Stimulated activated naive CD4-positive, alpha-beta T cell treated with Interleukin-2 at 50 U/mL for 16 hours (primary cell): ENCODE measurements at places on chromosomes 7 and 10.
A peak's percentile ranks its signal among the peaks of the same experiment; 100 is the strongest.

- DNase-seq: no peak
Measured at GRCh38 chr10:114810926-114811325, 10.7 kb upstream of the FHIP2A start.

DNA sequence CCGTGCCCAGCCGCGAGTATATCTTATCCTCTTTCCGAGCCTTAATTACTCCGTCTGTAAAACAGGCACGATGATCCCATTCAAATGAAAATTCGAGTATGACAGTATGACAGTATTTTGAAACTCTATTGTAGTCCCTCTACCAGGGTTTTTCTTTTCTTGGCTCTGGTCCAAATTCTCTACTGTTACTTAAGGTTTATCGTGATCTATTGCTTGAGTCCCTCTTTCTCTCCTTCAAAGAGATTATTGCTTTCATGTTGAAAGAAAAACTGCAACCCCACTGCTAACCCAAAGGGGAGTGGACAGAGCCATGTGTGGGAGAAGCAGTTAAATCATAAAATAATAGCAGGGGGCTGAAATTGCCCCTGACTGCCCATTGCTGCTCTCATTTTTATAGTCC, 1156.6 kb upstream of the AUTS2 start:
- DNase-seq: no peak

- DNase-seq: no peak
Measured at GRCh38 chr7:11373546-11374142, 400.0 kb downstream of the PHF14 start.

DNA sequence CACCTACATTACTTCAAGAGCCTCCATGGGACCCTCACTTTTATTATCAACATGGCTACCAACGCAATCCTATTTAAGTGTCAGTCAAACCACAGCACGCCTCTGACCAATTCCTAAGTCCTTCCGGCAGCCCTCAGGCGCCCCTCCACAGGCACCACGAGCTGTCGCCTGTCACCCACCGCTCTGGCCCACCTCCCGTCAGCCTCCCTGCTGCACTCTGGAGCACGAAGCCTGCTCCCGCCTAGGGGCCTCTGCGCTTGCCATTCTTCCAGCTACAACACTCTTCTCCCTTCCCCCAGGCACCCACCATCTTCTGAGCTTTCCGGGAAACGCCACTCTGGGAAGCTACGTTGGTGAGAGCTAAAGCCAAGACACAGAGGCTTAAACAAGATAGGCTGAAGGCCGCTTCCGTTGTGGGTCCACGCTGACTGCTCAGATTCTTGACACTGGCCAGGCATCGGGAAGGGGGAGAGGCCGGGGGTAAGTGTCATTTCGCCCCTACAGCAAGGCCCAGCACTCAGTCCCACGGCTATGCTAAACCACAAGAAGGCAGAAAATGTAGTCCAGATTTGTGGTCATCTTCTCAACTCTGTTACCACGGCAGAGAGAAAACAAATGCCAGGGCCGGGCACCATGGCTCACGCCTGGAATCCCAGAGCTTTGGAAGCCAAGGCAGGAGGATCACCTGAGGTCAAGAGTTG, 56.7 kb downstream of the GNA12 start:
- DNase-seq: no peak

GRCh38 chr7:150986099-150986512, 4.7 kb upstream of the NOS3 start:
- DNase-seq: peak; percentile 52

- no peak for DNase-seq
Measured at GRCh38 chr7:126635545-126635944, 617.2 kb downstream of the GRM8 start.

- DNase-seq: no peak
Measured at GRCh38 chr7:104017001-104017400, 27.5 kb upstream of the RELN start.

- no peak for DNase-seq
Measured at GRCh38 chr10:119431034-119431772, 111.3 kb downstream of the RGS10 start.

GRCh38 chr7:82036146-82036886, 266.5 kb upstream of the HGF start:
- no peak for DNase-seq

- no peak for DNase-seq
Measured at GRCh38 chr10:21173802-21174714, 276.9 kb upstream of the NEBL start.

DNA sequence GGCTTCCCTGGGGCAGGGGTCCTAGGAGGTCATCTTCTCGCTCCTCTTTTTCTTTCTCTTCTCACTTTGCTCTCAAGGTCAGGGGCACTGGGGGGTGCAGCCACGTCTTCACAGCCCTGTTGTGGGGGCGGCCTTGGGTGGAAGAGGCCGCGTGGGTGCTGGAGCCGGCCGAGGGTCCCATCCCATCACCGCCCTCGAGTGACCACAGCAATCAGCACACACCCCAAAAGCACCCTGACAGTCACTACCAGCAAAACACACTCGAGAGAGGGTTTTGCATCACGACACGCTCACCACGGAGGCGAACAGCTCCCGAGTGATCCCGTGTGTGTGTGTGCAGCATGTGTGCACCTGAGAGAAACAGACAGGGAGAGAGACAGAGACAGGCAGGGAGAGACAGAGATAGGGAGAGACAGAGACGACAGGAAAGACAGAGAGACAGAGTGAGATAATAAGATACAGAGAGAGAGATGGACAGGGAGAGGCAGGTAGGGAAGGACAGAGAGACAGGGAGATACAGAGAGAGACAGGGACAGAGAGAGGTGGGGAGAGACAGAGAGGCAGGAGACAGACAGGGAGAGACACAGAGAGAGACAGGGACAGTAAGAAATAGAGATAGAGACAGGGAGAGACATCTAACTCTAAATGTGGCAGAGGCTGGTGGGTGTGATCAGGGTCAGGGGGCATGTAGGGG, 100.9 kb downstream of the WDR37 start:
- DNase-seq: no peak

GRCh38 chr10:19310066-19310465, 261.5 kb downstream of the MALRD1 start:
- no peak for DNase-seq

DNA sequence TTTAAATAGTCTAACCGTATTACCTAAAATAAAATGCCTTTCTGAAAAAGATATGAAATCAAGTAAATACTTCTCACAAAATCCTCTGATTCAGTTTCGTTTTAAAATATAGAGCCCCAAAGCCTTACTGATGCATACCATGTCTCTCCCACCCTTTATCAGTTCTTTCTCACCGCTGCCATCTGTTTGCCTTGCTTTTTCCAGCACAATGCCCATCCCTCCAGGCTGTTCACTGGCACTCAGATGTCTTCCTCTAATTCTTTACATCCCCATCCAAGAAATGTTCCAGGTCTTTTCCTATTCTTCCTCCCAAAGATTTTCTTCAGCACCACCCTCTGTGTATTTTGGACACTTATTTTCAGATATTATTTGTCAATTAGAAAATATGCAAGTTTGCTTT, 116.5 kb upstream of the LRRN3 start:
- DNase-seq: no peak

GRCh38 chr10:88071879-88072278, 208.5 kb downstream of the PTEN start:
- DNase-seq: no peak

DNA sequence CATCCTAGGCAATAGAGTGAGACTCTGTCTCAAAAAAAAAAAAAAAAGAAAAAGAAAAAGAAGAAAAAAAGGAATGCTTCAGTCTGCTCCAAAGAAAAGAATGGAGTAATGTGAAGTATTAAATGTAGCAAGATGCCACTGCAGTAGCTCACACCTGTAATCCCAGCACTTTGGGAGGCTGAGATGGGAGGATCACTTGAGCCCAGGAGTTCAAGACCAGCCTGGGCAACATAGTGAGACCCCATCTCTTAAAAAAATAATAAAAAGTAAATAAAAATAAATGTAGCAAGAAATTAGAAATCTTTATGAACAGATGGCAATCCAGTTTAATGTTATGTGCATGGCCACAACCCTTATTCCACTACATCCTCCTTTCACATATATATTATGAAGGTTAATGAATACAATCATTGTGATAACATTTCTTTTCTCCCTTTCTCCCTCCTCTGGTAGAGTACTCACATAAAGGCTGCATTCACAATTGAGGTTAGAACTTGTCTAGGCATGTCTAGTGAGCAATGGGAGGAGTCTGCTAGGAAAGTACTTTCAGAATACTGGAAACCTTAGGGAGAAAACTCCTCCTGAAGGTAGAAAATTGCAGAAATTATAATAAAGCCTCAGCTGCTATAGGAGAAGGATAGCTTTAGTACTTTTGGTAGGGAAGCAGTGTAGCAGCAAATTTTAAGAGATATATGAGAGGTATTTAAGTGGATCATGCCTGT, 20.4 kb downstream of the KLLN start:
- DNase-seq: no peak

- DNase-seq: no peak
Measured at GRCh38 chr10:31972519-31973041, 43.9 kb upstream of the ARHGAP12 start.

GRCh38 chr7:47355684-47356083, 226.2 kb downstream of the TNS3 start:
- DNase-seq: no peak

DNA sequence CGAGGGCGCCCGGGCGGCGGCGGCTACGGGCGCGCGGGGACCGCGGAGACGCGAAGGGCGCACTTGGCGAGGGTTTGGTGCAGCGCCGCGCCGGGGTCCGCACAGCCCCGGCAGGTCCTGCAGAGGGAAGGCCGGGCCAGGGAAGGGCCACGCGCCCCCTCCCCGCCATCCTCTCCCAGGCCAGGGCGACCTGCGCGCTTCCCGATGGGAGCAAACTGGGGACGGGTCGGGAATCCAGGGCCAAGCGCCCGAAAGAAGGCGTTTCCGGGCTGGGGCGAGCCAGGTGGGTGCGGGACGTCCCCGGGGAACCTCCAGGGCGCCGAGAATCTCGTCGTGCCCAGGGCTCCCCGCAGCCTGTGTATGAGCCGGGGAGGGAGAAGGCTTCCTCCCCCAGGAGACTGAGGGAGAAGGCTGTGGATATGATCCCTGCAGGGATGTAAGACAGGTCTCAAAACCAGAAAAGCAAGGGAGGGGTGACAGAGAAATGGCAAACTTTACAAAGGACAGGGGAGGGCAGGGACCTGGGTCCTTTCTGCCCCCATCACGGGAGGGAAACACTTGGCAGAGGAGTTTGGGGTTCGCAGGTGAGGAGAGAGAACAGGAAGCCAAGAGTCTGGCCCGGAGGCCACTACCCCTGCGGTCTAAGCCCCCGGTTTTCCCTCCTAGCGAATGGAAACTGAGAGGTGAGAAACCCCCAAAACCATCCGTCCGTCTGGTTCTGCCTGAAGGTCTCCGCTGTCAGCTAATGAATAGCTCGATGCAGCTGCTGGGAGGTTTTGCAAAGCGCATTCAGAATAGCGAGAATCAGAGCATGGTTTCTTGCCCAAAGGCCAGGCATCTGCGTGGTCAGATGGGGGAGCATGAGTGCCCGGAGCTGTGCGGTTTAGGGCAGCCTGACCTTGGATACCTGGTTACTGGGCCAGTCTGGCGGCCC, 674 bp downstream of the AMZ1 start:
- DNase-seq: no peak

DNA sequence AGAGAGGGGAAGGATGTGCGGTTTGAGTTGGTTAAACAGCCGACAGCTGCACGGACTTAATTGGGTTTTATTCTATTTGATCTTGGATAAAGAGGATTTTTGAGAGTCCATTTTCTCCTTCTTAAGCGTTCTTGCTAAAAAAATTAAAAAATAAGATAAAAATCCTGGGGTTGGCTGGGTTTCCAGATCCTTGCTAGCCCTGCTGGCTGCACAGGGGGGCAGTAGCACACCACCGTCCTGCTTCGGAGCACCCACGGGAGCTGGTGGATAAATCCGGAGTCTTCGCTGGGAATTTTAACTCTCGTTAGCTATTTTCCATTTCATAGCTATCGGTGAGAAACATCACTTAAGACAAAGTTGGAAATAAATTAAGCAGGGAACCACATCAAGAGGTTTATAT, 792.0 kb downstream of the TYW1 start:
- no peak for DNase-seq

DNA sequence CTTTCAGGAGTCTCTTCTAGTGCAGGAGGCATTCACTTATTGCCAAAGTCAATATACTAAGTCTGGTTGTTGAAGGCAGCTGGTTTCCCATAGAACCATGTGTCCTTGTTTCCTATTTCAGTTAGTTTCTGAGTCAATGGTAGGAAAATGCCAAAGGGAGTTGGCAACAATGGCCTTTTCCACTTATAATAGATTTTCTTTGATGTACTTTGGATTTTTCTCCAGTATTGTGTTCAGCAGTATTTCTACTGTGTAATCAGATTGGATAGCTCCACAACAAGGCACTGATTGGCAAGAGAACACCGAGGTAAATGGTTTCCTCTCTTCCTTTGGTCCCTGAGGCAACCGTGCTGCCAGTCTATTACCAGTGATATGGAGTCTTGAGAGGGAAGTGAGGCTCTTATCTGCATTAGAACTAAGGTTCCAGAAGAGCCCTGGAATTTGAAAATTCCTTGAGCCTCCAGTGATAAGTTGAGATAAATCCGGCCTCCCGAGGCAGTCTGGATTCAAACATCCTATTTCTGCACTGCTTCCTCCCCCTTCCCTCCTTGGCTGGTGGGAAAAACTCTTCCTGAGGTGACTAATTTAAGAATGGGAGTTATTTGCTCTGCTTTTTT, 7.9 kb upstream of the SEPTIN7 start:
- no peak for DNase-seq

DNA sequence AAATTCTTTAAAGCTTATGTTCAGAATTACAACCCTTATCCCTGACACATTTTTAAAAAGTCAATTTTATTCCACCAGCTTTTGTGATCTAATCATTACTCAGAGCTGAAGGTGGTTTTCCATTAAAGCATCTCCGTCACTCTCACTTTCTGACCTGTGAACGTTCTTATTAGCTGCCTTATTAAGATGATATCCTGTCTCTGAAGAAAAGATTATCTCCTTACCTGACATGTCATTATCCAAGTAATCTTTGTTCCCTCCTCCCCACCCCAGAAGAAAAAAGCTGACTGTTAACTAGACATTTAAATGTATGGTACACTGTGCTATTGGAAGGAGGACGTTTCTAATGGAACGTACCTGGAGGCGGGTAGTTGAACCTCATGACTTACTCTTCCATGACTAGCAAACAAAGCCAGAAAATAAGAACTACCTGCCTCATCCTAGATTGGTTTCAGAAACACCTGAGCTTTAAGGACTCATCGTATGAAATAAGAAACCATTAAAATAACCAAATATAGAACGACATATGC, 708.7 kb downstream of the PARD3 start:
- DNase-seq: no peak

DNA sequence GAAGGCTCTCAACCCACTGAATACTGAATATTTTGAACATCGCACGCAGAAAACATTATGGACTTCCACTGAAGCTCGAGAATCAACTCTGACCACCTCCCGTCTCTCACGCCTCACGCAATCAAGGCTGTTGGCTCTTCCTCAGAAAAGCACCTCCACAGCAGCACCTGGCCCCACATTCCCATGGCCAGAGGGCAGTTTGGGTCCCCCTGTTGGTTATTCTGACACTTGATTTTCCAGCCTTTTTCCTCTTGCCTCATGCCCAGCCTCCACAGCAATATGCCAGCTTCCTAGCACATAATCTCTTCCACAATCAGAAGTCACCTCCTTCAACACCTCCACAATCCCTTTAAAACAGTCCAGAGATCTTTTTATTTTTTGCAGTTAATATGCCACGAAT, 55.9 kb downstream of the SVOPL start:
- DNase-seq: no peak
